Natural killer cell treated with Interleukin-12 subunit alpha and Interleukin-12 subunit beta and Interleukin-15 and Interleukin-18, amount 100 ng/mL, for 72 hours (primary cell): ENCODE measurements at places on chromosomes 1 and 21.

DNA sequence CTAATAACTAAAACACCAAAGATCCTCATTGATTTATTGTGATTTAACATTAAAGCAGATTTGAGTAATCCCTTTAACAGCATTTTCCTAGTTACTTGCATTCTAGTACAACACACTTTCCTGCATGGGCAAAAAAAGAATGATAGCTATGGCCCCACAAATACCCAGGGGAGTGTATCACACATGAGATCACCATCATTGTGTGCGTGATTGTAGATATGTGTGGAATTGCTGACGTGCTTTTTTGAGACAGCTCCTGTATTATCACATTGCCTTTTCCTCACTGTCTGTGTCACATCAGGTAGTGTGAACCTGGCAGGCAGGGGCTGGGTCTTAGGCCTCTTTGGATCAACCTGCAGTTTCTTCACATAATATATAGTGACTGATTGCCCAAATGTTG is 48.5 kb upstream of the SAMD13 start:
- DNase-seq = no peak

GRCh38 chr1:10339815-10340214 is 59.0 kb upstream of the PGD start:
- no peak for DNase-seq

GRCh38 chr1:119721896-119722295 is 10.2 kb downstream of the PHGDH start:
- no peak for DNase-seq

- DNase-seq = no peak
These were observed 880.2 kb upstream of the NEGR1 start for GRCh38 chr1:73162564-73162963.

DNA sequence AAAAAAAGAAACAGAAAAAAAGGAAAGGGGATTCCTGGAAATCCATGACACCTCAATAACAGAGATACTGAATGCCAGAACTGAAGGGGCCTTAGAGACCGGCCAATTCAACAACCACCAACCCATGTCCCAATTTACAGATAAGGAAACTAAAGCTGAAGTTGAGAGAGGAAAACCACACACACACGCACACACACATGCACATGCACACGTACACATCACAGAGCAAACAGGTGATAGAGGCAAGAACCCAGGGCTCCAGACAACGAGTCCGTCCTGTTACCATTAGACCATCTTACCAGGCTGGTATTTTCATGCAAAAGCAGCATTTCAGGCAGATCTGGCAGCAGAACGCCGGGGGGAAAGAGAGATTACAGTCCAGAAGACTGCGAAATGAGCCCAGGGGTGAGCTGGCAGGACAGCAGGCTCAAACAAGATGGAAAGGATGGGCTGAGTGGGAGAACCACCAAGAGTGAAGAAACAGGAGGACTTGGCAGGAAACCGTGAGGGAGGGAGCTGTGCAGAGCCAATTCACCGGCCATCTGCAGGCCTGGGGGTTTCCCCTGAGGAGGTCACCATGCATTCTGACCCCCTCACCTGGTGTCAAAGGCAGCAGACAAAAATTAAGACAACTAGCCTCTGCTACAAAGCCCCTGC is 43.5 kb downstream of the PAFAH2 start:
- DNase-seq = no peak

DNA sequence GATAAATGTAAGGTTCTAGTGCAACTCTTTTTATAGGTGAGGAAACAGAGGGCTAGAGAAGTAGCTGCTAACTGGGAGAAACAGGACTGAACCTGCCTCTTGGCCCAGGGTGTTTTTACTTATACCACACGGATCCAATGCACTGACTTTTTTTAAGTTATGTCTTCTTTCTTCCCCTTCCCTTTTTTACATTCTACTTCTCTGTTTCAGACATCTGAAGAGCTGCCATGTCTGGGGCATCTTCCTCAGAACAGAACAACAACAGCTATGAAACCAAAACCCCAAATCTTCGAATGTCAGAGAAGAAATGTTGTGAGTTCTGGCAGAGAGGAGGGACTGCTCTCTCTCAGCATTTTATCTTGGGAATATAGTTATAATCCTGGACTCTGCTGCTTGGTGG is 1.4 kb downstream of the PFKFB2 start:
- DNase-seq = no peak

- DNase-seq = no peak
These were observed 22.3 kb downstream of the RCOR3 start for GRCh38 chr1:211281320-211282022.

DNA sequence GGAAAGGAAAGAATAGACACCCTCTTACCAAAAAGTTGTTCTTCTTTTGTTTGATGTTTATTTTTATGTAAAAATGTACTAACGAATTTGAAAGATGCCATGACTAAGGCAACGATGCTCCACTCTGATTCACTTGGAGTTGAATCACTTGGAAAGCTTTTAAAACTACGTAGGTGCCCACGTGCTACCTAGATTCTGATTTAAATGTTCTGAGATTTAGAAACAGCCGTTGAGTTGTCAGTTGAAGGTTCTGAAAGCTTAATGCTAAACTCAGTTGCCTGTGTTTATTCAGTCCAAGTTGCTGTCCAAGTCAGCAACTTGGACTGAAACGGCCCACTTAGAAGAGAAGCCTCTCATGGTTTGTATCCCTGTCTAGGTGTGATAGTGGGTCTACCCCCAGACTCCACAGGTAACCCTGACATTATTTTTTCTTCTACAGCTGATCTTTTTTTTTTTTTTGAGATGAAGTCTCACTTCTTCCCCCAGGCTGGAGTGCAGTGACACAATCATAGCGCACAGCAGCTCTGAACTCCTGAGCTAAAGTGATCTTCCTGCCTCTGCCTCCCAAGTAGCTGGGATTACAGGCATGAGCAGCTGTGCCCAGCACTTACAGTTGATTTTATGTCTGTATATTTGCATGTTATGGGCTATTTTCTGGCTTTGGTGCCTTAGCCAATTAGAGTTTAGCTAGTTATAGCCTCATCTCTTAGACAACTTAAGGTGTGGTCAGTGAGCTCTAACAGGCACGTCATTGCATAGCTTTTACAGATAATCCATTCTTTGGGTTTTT is 1.4 kb upstream of the VAMP4 start:
- no peak for DNase-seq

DNA sequence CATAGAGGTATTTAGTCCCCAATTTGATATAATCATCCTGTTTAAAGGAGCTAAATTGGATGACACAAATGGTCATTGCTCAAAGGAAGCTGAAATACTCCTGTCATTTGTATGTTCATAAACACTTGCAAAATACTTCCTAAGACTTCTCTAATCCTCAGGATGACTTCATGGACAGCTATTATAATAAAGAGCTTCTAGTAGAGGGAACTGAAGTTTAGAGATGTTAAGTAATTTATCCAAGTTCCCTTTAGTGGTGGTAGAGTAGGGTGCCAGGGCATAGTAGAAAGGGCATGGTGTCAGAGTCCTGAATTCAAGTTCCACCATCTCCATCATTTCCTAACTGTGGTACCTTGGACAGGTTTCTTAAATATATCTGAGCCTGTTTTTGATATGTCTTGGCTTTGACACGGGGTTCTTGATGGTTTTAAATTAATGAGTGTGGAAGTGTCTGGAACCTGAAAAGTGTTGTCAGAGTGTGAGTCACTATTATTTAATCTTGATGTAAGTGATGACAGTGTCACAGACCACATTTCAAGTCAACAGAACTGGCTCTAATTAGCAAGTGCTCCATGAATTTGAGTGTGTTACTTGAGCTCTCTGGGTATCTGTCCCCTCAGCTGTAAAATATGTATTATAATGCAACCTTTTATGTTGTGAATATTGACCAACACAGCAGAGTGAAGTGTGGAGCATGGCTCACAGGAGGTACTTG is 12.1 kb upstream of the GBP6 start:
- no peak for DNase-seq

DNA sequence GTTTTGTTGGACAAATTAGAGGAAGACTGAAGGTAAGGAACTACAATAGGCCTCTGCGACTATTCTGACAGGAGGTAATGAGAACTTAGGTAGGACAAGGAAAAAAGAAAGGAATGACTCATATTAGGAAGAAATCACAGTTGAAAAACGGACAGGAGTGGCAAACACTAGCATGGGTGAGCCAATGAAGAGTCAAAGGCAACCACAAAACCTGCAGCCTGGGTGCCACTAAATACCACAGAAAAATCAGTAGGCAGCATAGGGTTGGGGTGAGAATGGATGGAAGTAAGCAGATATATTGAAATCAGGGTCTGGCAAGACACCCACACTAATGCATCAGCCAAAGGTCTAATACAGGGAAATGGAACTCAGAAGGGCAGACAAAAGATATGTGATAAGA is 10.0 kb downstream of the RBM34 start:
- no peak for DNase-seq

DNA sequence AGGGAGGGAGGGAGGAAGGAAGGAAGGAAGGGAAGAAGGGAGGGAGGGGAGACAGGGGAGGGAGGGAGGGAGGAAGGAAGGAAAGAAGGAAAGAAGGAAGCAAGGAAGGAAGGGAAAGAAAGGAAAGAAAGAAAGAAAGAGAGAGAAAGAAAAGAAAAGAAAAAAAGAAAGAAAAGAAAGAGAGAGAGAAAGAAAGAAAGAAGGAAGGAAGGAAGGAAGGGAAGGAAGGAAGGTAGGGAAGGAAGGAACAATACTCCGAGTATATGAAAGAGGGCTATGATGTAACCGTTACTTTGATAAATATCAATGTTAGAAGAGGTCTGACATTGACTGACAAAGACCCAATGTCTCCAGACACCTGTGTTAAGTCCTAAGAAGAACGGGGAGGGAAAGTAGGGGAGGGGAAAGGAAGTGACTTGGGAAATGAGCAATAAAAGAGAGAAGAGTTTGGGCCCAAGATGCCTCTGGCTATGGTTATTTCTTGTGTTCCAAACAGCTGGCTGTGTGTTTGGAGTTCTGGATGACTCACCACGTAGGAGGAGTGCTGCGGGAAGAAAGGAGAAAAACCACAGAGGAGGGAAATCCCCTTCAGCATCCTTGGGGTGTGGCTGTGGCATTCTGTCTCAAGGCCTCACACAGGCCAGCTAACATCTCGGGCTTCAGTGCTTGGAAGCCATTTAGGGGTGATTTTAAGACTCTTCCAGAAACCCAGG is 37.0 kb upstream of the RXRG start:
- no peak for DNase-seq

- no peak for DNase-seq
These were observed 25.4 kb upstream of the ALDH4A1 start for GRCh38 chr1:18927654-18928272.

DNA sequence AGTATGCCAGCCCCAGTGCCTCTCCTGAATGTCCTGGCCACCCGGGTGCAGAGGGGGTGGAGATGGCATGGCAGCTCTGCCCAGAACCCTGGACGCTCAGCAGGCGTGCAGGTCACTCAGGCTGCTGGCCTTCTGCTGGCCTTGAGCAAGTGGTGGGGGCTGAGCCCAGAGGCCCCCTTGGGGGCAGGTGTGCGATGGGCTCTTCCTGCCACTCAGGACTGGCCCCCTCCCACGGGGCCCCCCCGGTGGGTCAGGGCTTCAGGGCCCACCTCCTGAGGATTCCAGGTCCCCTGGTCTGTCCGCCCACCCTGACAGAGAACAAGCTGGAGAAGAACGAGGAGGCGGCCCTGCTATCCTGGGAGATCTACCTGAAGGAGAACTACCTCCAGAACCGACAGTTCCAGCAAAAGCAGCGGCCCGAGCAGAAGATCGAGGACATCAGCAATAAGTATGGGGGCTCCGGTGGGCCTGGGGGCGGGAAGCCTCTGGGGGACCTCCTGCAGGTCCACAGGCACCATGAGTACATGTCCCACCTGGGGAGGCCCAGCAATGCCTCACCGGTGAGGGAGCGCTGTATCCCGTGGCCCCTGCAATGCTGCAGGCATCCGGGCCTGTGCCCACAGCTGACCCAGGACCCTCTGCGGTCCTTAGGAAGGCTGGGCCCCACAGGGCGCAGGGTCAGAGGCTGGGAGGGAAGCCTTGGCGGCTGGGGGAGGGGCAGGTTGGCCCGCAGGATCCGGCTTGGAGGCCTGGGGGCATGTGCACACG is 37.0 kb upstream of the LRRC3 start:
- no peak for DNase-seq

DNA sequence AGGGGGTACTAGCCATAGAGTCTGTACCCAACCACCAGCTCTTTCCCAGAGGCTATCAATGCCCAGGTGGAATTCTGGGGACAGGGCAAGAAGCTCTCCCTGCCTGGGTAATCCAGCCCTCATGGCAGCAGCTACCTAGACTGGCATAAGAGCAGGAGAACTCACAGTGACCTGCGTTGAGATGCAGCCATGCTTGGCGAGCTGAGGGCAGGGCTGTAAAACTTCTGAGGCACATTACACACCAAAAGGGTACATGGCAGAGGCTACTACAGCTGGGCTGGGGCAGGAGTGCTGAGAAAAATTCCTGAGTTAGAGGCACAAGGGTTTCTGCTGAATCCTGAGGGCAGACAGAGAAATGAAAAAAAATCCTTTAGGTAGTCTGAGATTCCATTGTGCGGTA is 927.9 kb upstream of the B3GALT2 start:
- no peak for DNase-seq

DNA sequence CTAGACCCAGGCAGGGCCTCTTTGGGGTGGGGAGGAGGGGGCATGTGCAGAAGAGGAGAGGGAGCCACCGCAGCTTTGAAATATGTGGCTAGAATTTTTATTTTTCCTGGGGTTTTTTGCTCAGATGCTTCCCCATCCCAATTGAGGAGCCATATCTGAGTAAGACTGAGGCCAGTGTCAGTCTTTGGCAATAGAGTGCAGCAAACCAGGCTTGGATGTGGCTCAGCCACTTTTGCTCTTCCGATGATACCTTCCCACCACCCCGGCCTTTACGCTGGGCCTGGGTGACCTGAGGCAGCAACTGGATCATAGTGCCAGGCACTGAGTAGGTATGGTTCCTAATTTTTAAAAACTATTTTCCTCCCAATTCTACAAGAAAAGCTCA is 36.9 kb downstream of the KIAA1614 start:
- peak; percentile 5 for DNase-seq
